ENCODE measurements at places on chromosomes 12 and 14.

DNA sequence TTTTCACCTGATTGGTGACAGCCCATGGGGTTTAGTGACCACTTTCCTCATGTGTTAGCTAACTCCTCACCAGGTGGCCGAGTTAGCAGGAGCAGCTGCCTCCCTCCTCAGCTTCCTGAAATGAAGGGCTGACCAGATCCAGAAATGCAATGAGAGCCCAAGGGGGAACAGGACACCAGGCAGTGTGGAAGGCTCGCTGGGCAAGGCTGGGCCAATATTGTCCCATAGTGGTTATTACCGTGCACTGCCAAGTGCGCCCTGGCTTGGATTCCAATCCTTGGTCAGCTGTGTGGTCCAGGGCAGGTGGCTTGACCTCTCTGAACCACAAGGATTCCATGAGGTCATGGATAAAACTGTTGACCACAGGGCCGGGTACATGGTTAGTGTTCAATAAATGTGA, 3.6 kb upstream of the HSPB8 start:
- no peak for DNase-seq

DNA sequence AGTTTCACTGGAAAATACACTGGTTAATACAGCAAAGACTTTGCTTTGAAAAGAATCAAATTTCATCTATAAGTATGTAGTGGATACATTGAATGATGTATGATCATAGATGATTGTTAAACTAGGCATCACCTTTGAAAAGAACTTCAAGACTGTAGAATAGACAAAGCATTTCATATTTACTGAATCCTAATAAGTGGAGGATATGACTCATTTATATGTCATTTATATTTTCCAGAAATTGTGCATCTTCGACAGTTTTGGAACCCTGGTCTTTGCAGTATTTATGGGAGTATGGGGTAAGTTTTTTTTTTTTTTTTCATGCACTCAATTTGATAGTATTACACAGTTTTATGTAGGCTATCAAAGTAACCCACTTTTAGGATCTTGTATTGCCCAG, 161.9 kb downstream of the ANO6 start:
- DNase-seq: no peak

GRCh38 chr14:91335191-91336092, 82.2 kb downstream of the CCDC88C start:
- no peak for DNase-seq

DNA sequence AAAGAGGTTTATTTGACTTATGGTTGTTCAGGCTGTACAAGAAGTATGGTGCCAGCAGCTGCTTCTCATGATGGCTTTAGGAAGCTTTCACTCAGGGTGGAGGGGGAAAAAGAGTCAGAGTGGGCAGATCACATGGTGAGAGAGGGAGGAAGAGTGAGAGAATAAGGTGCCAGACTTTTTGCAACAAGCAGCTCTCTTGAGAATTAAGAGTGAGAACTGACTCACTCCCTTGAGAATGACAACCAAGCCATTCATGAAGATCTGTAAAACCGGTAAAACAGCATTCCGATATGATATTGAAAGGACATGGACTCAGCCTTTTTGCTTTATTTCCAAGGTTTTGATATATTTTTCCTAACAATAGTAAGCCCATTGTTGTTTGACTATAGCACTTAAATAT, 501.2 kb downstream of the GALC start:
- no peak for DNase-seq

GRCh38 chr12:103558879-103559278, 28.2 kb upstream of the STAB2 start:
- DNase-seq: no peak

GRCh38 chr12:104870797-104871196, 87.3 kb downstream of the SLC41A2 start:
- no peak for DNase-seq

DNA sequence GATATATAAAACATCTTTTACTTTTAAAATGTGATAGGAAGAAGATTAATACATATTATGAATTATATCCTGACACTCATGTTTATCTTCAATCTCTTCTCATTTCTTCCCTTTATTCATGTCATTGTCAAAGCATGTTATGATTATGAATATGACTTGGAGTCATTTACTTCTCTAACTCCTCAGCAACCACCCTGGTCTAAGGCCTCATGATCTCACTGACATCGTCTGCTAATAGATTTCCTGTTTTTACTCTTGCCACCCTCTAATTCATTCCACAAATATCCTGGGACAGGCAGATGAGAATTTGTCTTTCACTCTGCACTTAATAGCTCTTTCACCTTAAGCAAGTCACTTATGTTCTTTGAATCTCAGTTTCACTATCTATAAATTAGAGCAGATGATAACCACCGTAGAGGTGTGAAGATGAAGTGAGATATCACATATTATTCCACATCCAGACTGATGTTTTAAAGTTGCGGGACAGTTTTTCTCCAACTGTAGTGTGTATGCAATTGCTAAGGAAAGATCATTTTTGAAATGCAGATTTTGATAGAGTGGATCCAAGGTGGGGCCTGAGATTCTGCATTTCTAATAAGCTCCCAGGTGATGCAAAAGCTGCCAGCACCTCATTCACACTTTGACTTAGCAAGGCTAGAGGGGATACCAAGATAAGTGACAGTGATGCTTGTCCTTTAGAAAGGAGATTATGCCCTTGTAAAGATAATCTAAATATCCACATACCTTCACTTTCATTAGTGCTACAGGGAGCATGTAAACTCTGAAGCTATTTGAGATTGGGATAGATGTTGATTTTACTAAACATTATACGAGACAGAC, 3.3 kb upstream of the IAPP start:
- no peak for DNase-seq

DNA sequence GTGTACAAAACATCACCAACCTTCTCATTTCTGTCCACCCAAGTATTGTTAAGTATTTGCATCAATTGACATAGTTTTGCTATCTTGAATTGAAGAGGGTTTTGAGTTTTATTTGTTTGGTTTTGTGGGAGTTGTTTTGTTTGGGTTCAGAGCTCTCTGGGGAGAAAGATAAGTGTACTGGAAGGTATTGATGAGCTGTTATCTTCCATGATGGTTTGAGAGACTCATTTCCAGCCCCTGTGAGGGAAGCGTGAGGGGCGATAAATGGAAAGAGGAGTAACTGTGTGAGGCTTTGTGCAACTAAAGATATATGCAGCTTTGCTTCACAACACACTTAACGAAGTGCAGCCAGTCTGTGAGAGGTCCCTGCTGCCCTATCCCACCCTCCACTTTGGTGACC, 15.7 kb upstream of the CIPC start:
- DNase-seq: no peak

- no peak for DNase-seq
Observed at GRCh38 chr14:92649934-92650545, 98.4 kb downstream of the LGMN start.

DNA sequence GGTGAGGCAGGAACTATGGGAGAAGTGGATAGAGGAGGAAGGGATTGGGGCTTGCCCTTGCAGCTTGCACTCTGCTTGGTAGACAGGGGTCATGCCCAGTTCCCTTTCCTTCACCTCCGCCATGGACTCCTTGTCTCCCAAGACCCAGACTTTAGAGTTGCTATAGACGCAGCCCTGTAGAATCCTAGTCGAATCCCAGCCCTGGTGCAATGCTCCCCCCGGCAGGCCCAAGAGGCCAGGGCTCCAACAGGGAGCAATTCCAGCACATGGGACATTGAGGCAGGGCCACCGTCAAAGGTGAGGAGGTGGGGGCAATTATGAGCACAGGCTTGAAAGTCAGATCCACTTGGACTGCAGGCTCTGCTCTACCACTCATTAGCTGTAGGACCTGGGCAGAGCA, 29.5 kb upstream of the BCDIN3D start:
- DNase-seq: no peak

DNA sequence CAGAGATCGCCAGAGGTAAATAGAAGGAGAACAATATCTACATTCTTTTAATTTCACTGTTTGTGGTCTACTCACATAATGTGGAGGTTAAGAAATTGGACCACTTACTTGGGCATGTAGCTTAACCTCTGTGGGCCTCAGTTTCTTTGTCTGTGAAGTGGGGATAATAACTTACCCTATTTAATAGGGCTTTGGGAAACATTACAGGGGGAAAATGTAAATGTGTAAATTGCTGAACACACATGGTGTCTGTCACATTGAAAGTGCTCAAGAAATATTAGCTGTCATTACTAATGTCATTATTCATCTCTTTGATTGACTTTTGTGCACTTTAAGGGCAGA, 140.5 kb downstream of the SLC8A3 start:
- no peak for DNase-seq

- DNase-seq: no peak
Observed at GRCh38 chr14:92995620-92996019, 72.7 kb downstream of the CHGA start.

DNA sequence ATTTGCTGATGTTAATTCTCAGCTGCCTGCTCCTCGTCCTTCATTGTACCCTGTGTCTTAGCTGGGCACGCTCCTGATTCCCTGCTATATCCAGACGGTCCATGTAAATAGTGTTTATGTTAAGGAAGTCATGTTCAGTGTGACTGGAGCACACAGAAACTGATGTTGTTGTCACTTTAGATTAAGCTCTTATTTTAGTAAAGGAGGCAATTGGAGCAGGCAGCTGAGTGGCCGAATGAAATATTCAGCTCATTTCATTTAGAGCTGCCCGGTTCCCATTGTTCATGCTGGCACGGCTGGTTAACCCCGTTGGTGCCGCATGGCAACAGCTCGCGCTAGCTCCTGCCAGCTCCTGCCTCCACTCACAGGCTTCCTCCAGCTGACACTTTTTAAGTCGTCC, 446.8 kb upstream of the SOX5 start:
- DNase-seq: no peak

DNA sequence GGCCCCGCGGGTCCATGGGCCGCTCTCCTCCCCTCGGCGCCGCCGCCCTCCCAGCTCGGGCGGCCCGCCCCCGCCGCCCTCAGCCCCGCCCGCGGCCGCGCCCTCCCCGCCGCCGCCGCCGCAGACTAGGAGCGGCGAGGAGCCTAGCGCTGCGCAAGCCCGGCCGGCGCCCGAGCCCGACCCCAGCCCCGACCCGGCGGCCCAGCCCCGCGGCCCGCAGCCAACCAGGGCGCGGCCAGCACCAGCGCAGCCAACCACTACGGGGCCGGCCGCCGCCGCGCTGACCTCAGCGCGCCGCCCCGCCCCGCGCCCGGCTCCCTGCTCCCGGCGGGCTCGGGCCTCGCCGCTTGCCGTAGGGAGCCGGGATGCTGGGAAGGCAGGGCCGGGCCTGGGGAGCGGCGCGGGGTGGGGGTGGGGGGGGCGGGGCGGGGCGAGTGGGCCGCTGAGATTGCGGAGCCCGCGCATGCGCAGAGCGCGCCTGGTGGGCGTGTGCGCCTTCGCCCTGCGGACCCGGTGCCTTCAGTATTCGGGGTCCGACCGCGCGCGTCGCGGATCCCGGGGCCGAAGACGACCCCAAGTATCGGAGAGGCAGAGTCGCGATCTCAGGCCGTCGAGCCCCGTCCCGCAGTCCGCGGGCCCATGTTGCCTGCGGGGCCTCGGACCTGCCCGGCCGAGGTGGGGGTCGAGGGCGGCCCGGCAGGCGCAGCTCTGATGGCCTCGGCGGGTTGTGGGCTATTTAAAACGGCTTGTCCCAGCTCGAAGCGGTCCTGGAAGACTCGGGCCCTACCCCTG, at the start of gene CDC42BPB:
CDC42BPB (minus strand) TSS at position 178 of the 792 bp plus-strand sequence. CDS start 376 bp downstream, outside the sequence.
- DNase-seq: peak; percentile 73

Measured in NCI-H1417 treated with DMSO at 0.1 percent for 48 hours (cell line).